ENCODE measurements at places on chromosomes 6 and 20.

DNA sequence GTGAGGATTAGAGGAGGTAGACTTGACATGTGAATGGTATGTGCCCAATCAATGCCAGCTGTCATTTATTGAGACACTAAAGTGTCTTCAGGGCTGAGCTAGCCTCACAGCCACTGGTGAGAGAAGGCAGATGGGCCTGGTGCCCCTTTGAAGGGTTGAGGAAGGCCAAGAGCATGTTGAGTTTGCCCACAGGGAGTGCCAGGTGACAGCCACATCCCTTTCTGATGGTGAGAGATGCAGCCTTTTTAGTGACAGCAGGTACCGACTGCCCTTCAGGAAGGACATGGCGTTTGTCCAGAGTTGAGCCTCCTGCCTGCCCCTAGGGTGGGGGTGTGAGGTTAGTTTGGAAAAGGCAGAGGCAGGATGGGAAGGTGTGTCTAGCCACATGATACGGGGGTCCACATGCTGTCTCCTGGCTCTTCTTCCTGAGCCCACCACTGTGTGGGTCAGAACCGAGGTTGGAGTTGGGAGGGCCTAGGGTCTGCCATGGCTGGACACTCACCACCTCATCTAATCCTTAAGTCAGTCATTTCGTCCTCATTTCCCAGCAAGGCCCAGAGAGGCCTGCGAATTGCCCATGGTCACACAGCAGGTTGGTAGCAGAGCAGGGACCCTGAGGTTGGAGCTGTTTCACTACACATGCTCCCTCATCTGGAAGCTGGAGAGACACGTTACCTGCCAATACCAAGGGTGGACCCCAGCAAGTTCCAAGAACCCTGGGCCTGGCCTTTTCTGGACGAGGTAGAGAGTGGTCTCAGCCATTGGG, 32.5 kb downstream of the SPDEF start:
- DNase-seq: no peak

GRCh38 chr6:13355999-13356785, 27.9 kb upstream of the TBC1D7 start:
- DNase-seq: no peak

DNA sequence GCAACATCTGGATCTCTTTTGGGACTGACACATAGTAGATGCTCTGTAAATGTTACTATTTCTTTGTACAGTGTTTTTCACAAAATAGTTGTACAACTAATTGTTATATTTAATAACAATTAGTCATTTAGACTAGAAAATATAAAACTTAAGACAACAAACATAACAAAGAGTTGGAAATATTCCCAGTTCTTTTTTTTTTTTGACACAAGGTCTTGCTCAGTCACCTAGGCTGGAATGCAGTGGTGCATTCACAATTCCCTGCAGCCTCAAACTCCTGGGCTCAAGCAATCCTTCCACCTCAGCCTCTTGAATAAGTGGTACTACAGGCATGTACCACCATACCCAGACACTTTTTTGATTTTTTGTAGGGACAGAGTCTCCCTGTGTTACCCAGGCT, 105.8 kb downstream of the UTRN start:
- DNase-seq: no peak

DNA sequence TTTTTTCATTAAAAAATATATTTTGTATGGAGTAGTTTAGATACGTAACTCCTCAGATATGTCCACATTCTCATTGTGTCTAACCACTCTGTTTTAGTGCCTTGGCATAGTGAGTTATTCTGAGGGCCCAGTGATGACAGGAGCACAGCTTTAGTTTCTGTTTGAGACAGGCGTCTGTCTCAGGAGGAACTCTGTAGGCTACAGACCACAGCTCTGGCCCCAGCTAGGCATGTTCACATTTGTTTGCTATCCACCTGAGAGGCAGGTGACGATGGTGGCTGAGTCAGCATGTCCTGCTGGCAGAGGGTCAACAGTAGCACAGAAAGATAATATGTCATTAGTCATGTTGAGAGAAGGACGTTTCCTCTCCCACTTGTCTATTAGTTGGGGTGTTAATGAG, 16.3 kb downstream of the LRRC1 start:
- no peak for DNase-seq

DNA sequence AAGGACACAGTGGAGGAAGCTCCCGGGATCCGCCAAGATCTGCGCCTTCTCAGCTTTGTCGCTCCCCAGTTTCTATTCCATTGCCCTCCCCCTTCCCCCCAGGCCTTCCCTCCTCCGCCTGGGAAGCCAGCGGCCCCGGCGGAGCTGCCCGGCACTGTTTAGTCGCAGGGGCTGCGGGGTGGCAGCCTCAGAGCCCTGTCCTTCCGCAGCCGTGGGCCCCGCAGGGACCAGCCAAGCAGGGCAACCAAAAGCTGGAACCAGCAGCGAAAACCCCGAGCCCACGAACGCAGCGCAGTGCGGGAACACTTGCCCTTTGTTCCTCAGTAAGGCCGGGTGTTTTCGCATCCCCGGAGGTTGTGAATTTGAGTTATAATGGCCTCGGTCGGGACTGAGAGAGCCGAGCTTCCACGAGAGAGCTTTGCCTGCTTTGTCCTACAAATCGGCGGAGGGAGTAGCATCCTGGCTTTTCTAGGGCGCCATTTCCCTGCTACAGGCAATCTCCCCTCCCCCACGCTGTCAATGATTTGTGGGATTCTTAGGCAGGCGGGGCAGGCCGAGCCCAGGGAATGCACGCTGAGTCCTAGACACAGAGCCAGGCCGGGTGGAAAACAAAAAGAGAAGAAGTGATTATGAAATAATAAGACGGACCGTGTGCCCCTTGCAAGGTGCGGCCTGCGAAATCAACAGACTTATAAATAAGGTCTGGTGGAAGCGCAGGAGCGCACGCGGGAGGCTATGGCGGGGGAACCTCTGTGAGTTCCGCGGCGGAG, 4.0 kb upstream of the TUBB2B start:
- DNase-seq: no peak

GRCh38 chr6:1983850-1984249, 261.6 kb downstream of the GMDS start:
- no peak for DNase-seq

DNA sequence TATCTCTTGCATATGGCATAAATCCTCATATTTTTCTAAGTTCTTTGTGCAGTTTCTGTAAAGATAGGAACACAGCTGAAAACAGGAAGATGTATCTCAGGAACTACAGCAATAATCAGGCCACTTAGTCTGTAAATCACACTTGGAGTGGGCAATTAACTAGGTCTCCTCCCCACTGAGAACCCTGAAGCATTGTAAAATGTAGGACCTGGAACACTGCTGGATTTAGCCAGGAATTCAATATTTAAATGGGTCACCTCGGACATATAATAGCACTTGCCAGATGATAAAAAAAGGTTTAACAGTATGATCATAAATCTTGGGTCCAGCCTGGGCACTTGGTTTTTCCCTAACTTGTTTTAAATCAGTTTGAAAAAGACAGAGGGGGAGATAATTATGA, 155.0 kb downstream of the GRM1 start:
- DNase-seq: no peak

- DNase-seq: no peak
Observed at GRCh38 chr20:31236953-31237352, 20.5 kb upstream of the DEFB115 start.

GRCh38 chr6:72374857-72375256, 247.0 kb upstream of the KCNQ5 start:
- DNase-seq: no peak

DNA sequence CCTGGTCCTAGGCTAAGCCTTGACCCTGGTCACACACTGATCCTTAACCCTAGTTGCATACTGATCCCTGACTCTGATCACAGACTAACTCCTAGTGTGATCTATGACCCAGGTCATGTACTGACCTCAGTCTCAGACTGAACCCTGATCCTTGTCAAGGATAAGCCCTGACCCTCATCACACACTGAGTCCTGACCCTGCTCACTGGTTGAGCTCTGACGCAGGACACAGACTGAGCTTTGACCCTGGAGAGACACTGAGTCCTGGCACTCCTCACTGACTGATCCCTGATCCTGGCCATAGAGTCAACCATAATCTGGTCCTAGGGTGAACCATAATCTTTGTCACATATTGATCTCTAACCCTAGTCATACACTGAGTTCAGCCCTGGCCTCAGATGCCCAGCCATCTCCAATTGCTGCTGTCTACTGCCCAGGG, 37.9 kb downstream of the KCNB1 start:
- no peak for DNase-seq

GRCh38 chr6:38549795-38550194, 89.9 kb downstream of the BTBD9 start:
- DNase-seq: no peak

GRCh38 chr6:17780061-17780460, 73.3 kb upstream of the NUP153 start:
- no peak for DNase-seq

DNA sequence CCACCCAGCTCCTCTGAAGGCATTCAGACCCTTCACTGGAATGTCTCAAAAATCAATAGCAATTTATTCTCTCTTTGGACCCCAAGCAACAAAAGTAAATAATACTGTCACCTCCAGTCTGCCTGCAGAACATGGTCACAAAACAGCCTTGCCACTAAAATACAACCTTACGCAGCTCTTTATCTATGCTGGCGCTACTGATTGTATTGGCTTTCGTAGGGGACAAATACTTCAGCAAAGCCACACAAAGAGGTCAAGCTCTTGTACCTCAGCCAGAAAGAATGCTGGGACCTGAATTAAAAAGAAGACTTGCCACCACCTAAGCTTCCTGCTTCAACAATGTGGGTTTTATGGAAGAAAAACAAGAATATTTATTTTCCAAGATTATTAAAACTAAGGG, 57.2 kb downstream of the PRKN start:
- no peak for DNase-seq

DNA sequence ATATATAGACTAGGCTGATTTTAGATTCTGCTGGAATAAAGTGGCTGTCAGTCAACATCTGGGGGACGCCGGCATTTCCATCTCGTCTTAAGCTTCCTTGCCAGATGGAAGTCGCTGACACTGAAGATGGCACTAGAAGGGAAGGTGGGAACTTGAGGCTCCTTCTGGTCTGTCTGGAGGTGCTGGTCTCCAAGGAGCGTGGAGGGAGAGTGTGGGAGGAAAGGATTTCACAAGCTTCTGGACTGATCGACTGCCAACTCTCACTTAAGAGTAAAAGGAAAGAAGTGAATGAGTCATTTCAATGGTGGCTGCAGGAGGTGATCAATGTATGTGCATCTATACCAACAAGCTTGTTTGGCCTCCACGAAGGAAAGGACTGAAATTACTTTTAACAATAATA, 40.4 kb downstream of the DUSP22 start:
- no peak for DNase-seq

DNA sequence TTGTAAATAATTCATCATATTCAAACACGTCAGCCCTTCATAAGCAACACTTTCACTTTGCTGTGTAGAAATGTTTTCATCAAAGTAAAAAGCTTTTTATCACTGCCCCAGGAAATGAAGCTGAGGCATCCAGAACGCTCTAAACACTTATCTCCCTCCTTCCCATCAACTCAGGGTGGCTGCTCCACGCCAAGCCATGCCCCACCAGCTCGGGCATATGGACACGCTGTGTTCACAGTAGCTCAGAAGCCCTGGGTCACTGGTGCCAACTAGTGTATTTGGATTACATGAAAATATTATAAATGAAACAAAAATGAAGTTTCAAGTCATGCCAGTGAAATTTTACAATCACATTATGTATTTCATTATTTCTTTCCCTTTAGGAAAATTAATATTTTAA, 10.3 kb downstream of the PDE10A start:
- no peak for DNase-seq

- no peak for DNase-seq
Observed at GRCh38 chr20:40583205-40583604, 105.8 kb downstream of the MAFB start.

DNA sequence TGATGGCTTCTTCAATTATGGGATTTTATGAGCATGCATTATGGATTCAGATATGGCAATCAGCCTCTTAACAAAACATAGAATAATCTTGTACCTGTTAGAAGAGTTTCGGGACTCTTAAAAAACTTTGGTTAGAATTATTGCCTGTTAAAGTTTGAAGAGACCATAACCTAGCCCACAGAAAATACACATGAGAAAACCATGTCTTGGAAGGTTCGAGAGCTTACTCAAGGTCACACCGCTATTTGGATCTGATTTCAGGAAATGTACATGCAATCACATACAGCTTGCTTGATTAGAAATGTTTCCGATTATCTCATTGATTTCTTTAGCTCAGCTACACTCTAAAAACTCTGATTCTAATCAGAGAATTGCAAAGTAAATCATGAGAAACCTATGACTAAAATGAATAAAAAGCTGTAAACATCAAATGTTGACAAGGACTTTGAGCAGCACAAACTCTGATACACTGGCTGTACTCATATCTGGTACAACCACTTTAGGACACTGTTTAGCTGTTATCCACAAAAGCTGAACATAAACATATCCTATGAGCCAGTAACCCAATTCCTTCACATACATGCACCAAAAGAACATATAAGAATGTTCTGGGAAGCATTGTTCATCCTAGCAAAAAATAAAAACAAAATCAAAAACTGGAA, 16.3 kb downstream of the STX7 start:
- DNase-seq: no peak

- DNase-seq: no peak
Observed at GRCh38 chr6:108133594-108134179, 32.1 kb upstream of the NR2E1 start.

DNA sequence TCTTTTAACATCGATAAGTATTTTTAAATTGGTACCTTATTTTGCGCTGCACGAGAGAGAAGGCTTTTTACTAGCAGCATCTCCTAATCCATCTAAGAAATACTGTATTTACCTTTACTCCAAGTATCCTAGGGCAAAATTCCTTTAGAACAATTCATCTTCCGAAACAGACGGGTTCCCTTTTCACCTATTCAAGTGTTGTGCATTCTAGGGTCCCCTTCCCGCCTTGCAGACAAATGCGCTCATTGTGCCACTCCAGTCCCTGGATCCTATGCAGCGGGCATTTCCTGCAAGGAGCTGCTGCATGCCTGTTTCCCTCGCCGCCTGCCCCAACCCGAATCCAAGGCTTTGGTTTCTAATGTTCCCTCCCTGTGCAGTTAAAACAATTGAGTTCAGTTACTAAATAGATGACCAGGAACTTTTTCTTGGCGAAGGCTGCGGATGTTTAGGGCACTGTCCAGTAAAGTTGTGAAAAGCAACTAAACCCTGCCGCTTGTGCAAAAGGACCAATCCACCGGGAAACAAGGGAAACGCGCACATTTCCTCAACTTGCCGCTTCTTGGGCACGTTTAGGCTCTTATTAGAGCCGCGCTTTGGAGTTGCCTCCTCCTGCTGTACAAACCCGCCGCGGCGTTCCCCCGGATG, 556 bp upstream of the SCAF8 start:
- no peak for DNase-seq

- DNase-seq: peak; percentile 71
Observed at GRCh38 chr6:53171605-53172467, 23.2 kb upstream of the GCM1 start.

- DNase-seq: no peak
Observed at GRCh38 chr20:4711511-4711910, 10.2 kb upstream of the PRND start.

GRCh38 chr6:16704401-16705045, 56.7 kb downstream of the ATXN1 start:
- DNase-seq: no peak
